Activated CD4-positive, alpha-beta T cell treated with anti-CD3 and anti-CD28 coated beads for 36 hours (primary cell): ENCODE measurements at places on chromosomes 1 and 21. TPM values are rescaled to one million over a fixed set of nuclear protein-coding genes. Genes with fewer than 3 reads are reported as not detected.

RIPK4 gene
- total RNA-seq: 0.64 TPM

GRCh38 chr1:231827337-231828105 is 200.9 kb downstream of the DISC1 start:
- no peak for DNase-seq

DNA sequence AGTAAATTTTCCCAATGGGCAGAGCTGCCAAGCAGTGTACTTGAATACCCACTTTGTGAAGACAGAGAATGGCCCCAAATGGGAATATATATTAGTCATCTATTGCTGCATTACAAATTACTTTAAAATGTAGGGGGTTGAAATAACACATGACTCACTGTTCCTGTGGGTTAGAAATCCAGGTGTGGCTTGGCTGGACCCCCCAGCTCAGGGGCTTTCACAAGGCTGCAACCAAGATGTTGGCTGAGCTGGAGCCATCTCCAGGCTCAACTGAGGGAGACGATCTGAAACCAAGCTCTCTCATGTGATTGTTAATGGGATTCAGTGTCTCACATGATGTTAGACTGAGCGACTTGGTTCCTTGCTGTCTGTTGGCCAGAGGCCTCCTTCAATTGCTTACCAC is 33.4 kb upstream of the ARHGAP29 start:
- DNase-seq: no peak

TMPRSS2 gene
- total RNA-seq: not detected

- no peak for DNase-seq
These were observed 2.1 kb downstream of the PFKL start for GRCh38 chr21:44301961-44302406.

- peak; percentile 95 for DNase-seq
These were observed 18.7 kb downstream of the KIAA2013 start for GRCh38 chr1:11907275-11908094.

GRCh38 chr1:65429806-65430205 is 9.3 kb downstream of the LEPR start:
- no peak for DNase-seq

GJA9 gene
- not detected for total RNA-seq

DNA sequence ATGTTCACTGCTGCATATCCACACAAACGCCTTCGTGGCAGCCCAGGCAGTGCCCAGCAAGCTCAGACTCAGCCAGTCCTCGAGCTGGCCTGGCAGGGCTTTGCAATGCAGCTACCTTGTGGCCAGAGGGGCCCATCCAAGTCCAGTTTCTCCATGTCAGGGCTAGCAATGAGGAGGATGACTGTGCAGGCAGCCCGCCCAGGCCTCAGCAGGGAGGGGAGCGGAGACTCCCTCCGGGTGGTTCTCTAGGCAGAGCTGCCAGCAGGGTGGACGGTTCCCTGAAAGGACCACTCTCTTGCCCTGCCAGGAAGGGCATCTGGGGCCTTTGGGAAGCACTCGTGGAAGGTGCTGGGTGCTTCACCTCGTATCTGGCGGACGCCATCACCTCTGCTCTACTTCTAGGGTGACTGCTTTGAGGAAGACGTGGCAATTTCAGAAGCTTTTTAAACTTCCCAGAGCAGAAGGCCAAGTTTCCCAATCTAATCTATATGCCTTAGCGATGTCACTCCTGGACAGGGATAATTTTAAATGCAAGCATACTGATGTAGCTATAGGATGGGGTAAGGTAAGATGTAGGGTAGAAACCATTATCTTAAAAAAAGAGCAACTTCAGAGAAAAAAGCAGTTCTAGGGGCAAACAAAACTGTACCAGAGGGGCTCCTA is 56.2 kb downstream of the RUNX1 start:
- DNase-seq: no peak

TINAGL1 gene
- not detected for total RNA-seq

HSD3B1 gene
- not detected for total RNA-seq

DNA sequence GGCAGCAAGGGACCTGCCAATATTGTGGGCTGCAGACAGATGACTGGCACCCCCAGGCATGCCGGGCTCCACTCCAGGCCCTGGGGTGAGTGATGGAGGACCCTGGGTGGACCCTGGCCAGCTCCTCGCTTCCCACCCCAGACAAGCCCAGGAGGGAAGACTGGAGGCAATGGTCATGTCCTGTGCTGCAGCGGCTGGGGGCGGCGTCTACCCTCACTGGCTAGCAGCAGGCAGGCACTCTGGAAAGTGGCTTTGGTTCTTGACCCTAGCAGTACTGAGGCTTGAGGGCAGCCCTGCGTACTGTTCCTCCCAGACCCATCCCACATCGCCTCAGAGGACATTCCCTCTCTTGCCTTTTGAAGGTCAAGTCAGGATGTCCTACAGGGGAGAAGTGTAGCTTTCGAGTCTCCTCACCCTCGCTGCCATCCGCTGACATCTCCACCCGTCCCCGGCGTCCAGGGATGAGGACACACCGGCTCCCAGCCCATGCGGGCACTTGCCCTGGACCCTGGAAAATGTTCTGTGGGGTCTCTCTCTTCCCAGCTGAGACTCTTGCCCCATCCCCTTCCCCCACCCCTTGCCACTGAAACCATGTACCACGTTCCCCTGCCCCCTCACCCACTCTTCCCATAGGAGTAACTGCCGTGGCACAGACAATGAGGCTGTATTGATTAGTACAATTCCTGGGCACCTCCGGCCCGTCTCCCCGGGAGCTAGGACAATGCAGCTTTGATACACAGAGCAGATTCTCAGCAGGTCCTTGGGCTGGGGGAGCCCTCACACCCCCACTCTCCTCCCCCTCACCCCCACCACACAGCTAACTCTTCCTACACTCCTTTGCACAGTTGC is 15.0 kb downstream of the SLC6A9 start:
- DNase-seq: no peak

DNA sequence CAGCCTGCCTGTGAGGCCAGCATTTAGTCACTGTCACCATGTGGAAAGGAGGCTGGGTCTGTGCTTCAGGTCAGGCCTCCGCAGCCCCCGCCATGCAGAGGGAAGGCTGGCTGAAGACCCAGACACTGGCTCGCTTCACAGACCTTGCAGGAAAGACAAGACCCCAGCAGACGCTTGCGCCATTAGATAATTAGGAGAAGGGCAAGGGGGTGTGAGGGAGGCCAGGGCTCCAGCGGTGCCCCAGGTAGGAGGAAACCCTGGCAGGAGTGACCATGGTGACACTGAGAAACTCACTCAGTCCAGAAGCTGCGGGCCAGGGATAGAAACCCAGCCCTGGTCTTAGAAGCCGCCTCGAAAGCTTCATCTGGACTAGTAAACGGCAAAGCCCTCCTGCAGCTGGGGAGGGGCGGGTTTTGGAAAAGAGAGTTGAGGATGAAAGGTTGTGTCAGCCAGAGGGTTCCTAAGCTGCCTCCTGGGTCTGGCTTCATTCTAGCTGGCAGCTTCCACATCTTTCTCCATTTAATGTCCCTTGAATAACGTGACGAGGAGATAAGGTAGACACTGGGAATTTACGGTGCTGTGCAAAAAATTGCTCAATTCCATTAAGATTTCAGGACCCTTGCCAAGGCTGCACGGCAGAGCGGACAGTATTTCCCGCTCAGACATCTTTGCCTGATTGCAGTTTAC is 294.1 kb upstream of the VAMP3 start:
- DNase-seq: no peak

GRCh38 chr1:57897581-57897980 is 473.7 kb upstream of the DAB1 start:
- DNase-seq: no peak

- peak; percentile 92 for DNase-seq
These were observed 409 bp upstream of the HOOK1 start for GRCh38 chr1:59814180-59814900.

DNA sequence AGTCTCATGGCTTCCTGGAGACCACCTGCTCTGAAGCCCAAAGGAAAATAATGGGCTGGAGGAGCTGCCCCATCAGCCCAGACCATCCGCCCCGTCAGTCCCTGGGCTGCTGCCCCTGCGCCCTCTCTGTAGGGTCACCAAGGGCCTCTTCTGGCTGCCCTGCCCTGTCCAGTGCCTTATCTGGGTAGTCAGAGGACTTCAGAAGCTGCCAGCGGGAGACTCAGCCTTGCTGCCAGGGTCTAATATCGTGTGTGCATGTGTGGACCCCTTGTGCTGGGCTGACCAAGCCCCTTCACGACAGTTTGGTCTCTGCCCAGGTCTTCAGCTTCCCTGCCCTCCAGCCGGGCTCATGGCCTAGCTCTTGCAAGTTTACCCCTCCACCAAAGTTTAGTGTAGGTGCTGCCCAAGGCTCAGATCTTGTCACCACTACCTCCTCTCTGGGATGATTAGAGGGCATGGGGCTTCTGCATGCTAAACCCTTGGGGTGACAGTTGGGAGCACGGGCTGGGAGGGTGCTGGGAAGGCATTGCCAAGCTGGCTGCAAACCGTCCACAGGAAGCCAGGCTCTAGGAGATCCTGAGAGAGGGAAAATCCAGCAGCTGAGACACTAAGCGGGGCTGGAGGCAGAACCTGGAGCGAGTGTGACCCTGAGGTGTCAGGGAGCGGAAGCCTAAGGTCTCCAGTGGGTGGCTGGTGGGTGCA is 20.6 kb downstream of the NENF start:
- no peak for DNase-seq

SLC16A4 gene
- total RNA-seq: 0.44 TPM

DNA sequence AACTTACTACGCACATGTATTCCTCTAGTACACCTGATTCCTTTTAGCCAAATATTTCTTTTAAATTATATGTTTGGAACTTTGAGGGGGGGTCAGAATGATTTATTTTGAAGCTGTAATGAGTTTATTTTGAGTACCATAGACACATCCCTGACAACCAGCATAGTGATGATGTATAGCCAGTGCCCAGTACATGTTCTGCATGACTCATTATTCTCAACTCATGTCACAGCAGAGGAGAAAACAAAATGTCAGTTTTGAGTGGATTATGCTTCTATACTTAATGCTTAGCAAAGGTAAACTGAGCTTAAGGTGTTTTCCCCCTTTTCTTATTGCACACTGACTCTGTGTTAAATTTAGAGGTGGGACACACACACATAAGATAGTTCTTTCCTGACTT is 22.4 kb upstream of the LEPR start:
- DNase-seq: no peak

- peak; percentile 20 for DNase-seq
These were observed 99.3 kb downstream of the PLD5 start for GRCh38 chr1:242425232-242425631.

GRCh38 chr1:154575951-154576566 is 8.5 kb downstream of the CHRNB2 start:
- no peak for DNase-seq

F13B gene
- total RNA-seq: not detected

GRCh38 chr1:110120960-110121561 is 8.8 kb downstream of the UBL4B start:
- DNase-seq: no peak

MANEAL gene
- 1.0 TPM for total RNA-seq

GRCh38 chr1:154730259-154730658 is 122.3 kb upstream of the ADAR start:
- DNase-seq: no peak

- DNase-seq: no peak
These were observed 26.1 kb downstream of the PROK1 start for GRCh38 chr1:110477041-110477440.

PRAMEF8 gene
- not detected for total RNA-seq

KLF17 gene
- total RNA-seq: not detected

- DNase-seq: no peak
These were observed 323.3 kb downstream of the KCTD3 start for GRCh38 chr1:215890438-215890837.

DNA sequence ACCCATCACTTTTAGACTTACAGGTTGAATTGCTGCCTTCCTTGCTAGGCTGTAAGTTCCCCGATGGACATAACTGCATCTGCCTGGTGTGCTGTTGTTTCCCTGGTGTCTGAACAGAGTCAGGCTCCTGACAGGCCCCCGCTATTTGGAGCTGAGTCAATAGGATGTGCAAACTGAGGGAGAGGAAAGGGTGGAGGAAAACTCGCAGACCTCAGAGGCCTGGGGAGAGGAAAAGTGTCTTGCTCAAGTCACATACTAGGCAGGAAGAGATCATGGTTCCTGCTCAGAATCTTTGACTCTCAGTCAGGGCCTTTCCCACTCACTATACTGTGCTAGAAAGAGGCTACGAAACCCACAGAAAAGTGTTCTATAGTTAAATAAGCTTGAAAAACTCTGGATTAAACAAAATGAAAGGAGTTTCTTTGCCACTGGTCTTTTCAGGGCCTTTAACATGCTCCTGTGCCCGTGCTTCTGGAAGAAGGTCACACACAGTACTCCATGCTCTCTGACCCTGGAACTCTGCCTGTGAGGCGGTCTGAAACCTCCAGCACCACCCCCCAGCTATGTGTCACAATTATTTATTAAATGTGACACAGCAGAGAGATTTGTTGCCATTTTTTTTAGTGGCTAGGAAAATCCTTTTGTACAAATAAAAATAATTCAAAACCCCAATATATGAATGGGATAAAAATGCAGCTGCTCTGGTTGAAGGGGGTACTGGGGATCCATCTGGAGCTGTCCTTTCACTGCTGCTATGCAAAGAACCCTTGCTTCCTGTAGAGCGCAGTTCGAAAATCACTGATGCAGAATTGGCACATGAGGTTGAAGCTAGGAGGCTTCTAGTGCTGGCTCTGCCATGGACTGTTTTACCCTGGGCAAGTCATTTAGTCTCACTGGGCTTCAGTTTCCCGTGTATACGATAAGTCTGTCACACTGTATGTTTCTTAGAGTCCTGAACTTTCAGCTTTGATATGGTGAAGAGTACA is 20.1 kb upstream of the CDCP2 start:
- DNase-seq: no peak

RGS18 gene
- total RNA-seq: not detected

DNA sequence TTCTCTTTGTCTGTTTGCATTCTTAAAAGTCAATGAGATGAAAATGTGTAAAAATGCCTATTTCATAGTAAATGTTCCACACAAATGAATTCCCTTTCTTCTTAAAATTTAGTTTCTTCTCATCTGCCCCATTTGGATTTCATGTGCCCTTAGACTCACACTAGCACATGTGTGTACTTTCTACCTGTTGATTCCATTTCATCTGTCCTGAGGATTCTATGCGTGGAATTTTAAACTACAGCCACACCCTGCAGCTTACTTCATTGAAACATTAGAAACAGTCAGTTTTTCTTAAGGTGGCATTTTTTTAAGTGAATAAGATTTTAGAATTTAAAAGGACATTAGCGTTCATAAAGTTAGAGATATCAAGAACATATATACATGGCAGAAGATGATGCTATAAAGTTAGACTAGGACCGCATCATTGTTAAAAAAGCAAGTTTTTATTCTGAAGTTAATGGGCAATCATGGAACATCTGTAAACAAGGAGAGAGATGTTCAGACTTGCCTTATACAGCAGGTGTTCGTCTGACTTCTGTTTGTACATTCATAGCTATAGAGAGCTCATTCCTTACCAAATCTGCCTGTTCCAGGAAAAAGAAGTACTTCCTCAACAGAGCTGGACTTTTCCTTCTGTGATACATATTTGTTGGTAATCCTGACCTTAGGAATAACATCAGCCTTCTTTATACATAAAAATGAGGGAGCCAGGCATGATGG is 3.9 kb upstream of the TUT4 start:
- DNase-seq: no peak
